ENCODE measurements at places on chromosomes 3 and 15.
A peak's percentile ranks its signal among the peaks of the same experiment; 100 is the strongest.

DNA sequence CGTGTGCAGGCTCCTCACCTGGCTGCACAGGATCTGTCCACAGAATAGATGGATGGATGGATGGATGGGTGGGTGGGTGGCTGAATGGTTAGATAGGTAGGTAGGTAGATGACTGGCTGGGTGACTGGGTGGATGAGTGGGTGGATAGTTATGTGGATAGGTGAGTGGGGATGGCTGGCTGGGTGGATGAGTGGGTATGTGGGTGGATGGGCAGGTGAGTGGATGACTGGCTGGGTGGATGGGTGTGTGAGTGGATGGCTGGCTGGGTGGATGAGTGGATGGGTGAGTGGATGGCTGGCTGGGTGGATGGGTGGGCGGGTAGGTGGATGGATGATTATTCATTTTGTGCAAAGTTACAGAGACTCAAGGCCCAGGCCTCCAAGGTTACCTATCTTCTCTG, 172.9 kb upstream of the CTDSPL start:
- DNase-seq = no peak

DNA sequence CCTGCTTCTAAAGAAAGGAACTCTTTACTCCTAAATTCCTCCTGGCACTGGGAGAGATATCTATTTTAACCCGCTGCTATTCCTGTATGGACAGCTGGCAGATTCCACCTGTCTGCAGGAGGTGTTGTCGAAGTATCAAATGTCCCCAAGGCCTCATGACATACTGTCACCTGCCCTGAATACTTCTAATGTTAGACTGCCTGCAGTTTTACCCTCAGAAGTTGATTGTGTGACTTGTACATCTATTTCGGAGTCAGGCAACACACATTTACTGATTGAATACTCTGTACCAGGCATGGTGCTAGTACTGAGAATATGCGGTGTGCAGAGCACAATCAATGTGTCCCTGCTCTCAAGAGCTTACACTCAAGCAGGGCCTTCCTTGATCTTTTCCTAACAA, 38.6 kb downstream of the PDZRN3 start:
- no peak for DNase-seq

DNA sequence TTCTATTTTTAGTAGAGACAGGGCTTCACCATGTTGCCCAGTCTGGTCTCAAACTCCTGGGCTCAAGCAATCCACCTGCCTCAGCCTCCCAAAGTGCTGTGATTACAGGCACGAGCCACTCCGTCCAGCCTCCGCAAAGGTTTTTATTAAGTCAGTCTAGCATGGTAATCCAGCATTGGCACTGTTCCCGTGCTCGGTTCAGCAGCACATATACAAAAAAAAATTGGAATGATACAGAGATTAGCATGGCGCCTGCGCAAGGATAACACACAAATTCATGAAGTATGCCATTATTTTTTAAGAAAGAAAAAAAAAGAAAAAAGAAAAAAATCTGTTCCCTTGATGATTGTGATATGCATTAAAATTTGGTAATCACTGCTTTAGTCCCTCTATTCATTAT, 8.5 kb downstream of the CKMT1A start:
- DNase-seq = no peak

DNA sequence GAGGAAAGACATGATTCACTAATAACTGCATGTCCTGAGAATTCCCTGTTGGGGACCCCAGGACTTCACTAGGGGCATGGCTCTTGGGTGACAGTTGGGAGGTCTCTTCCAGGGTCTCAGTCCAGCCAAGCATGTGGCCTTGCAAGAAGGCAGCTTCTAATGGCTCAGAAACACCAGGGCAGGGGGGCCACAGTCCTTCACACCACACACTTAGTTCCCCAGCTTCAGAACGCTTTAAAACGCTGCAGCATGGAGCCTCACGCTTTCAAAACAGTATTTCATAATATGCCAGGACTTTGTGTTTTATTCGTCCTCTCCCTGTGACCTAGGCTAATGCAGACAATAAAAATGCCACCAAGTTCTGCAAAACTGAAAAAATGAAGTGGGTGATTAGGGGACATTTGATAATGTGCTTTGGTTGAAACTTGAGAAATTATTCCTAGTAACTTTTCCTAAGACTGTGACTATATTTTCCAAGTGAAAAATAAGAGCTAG, 48.4 kb upstream of the LIMD1 start:
- no peak for DNase-seq

GRCh38 chr3:184968115-184968514, 156.1 kb downstream of the VPS8 start:
- no peak for DNase-seq

GRCh38 chr3:87073496-87074145, 82.7 kb upstream of the VGLL3 start:
- no peak for DNase-seq

DNA sequence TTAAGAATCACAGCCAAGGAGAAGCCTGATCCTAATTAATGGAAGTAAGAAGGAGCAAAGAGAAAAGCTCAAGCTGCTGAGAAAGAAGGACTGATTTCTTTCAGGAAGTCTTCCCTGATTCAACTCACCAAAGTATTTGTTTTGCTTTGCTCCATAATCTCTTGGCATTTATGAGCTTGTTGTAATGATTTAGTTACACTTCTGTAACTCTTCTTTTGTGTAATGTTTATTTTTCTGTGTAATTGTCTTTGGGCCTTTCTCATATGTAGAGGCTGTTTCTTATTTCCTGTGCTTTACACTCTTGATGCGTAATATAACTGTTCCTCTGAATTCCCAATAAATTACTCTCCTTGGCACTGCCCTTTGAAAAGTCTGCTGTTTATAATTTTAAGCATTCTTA, 80.0 kb downstream of the COL6A5 start:
- no peak for DNase-seq

GRCh38 chr3:72289692-72290071, 504.7 kb upstream of the PROK2 start:
- peak; percentile 88 for DNase-seq

DNA sequence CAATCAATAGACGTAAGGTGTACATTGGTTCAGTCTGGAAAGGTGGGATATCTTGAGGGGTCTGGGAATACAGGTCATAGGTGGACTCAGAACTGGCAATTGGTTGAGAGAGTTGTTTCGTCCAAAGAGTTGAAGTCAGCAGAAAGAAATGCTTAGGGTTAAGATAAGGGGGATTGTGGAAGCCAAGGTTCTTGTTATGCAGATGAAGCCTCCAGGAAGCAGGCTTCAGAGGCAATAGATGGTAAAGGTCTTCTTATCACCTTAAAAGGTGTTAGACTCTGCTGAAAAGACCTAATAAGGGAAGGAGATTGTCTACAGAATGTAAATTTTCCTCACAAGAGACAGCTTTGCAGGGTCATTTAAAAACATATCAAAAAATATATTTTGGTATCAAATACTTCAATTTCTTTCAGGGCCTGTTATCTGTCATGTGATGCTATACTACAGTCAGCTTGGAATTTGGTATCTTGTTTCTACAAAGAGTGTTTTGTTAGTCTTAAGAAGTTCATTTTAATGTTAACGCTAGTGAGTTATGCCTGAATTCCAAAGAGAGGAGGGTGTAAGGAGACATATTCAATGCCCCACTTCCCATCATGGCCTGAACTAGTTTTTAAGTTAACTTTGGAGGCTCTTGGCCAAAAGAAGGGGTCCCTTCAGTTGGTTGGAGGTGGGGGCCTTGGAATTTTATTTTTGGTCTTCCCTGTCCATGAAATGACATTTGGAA, 378.2 kb upstream of the ROBO2 start:
- no peak for DNase-seq

DNA sequence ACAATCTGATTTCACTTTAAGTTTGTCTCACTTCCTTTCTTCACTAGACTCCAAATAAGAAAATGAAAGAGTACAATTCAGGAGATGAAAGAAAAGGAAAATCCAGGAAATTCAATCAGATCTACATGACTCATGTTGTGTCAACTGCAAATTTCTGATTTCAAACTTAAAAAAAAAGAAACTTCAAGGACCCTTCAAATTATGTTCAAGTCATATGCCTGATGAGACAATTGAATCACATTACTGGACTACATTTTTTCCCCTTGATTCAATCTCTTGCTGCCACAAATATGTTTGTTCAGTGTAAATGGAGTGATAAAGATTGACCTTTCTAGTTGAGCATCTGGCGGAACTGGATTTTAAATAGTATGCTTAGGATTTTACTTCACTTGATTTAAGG, 37.4 kb downstream of the FRMD5 start:
- DNase-seq = no peak

- no peak for DNase-seq
These were observed 23.3 kb upstream of the KNG1 start for GRCh38 chr3:186693843-186694242.

- DNase-seq = no peak
These were observed 241.8 kb downstream of the FOXP1 start for GRCh38 chr3:71341721-71342120.

DNA sequence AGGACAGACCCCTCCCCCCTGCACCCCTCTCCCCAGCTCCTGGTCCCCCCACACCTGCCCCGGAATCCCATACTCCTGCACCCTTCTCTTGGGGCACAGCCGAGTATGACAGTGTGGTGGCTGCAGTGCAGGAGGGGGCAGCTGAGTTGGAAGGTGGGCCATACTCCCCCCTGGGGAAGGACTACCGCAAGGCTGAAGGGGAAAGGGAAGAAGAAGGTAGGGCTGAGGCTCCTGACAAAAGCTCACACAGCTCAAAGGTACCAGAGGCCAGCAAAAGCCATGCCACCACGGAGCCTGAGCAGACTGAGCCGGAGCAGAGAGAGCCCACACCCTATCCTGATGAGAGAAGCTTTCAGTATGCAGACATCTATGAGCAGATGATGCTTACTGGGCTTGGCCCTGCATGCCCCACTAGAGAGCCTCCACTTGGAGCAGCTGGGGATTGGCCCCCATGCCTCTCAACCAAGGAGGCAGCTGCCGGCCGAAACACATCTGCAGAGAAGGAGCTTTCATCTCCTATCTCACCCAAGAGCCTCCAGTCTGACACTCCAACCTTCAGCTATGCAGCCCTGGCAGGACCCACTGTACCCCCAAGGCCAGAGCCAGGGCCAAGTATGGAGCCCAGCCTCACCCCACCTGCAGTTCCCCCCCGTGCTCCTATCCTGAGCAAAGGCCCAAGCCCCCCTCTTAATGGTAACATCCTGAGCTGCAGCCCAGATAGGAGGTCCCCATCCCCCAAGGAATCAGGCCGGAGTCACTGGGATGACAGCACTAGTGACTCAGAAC, 9.8 kb downstream of the MAP1A start:
- DNase-seq = no peak

DNA sequence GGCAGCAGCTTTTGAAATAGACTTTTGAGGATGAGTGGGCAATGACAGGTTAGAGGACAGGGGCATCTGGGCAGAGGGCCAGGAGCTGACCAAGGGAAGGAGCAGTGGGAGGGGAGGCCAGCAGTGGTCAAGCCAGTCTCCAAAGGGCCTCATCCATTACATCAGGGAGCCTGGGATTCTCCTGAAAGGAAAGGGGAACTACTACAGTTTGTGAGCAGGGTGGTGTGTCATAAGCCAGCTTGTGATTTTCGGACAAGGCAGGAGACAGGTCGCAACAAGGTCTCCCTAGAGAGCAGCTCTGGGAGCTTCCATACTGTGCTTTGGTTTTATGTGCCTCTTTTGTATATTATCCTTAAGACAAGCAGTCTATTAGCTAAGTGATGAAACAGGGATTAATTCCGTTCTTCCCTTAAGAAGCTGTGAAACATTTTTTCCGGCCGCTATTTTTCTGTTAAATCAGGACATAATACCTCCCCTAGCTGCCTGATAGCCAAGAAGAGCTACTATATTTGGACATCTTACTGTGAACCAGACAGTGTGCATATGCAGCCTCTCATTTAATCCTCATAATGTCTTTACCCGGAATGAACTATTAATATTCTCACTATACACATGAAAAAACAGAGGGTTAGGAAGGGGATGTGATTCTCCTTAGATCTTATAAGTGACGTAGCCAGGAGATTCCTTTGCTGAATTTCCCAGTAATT, 46.4 kb downstream of the C2CD4B start:
- DNase-seq = no peak

Data from hematopoietic multipotent progenitor cell treated with erythropoietin and hydrocortisone succinate and interleukin-3 and kit ligand, for 8 days (in vitro differentiated cells).